NCI-H524 (cell line): ENCODE measurements at places on chromosomes 1 and 21.

DNA sequence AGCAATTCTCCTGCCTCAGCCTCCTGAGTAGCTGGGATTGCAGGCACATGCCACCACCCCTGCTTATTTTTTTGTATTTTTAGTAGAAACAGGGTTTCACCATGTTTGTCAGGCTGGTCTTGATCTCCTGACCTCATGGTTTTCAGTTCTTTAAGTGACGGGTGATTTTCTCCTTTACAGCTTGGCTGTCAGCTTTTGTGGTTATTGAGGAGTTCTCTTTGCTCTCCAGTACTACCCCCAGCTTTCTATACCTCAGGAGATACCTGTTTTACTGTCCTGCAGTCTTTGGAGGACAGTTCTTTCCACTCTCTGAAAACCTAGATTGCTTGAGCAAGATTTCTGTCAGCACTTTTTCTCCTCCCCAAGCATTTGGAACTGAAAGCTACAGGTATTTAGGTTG lies 45.9 kb upstream of the EGLN1 start:
- DNase-seq = no peak

GRCh38 chr1:212004895-212005608 lies 30.3 kb downstream of the INTS7 start:
- DNase-seq = no peak

- DNase-seq = no peak
Measured at GRCh38 chr1:14743368-14743767, 144.9 kb downstream of the KAZN start.

DNA sequence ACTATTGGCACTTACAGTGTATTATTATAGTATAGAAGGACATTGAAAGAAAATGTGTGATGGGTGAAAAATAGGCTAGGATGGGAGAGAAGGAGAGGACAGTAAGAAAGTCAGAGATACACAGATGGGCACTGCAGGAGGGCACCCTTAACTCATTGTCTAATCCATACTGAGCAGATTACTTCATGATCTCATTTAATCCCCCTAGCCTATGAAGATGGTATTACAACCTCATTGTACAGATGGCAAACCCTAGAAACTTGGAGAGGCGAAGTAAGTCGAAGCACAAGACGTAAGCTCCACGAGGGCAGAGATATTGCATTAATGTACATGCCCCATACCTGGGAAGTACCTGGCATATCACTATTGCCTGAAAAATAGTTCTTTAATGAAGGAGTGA lies 346.9 kb upstream of the DAB1 start:
- DNase-seq = peak; percentile 91

DNA sequence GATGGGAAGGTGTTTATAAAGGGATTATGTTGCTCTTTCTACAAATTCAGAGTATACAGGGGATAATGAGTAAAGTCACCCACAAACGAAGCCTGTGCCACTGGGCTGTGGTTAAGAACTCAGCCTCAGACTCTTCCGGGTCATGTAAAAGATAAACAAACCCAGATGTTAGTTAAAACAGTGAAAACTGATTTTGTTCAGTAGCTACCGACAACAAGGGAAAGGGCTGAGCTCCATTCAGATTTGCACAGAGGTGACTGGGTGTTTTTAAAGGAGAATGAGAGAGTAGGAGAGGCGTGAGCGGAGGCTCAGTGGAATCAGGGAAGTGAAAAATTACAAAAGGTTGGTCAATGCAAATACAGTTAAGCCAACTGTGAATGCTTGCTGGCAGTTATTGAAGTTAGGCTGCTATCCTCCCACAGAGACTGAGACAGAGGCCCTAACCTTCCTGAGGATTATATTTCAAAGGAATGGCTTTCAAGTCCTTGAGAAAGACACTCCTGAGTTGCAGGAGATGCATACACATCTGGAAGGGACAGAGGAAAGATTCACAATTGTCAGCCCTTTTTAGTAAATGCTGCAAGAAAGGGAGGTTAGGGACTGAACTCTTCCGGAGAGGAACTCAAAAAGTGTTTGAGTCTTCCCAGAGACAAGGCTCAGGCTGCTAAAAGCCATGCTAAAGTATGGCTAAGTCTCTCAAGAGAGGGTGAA lies 29.9 kb upstream of the SAMD13 start:
- DNase-seq = no peak

GRCh38 chr1:172276120-172276818 lies 144.2 kb upstream of the C1orf105 start:
- no peak for DNase-seq

DNA sequence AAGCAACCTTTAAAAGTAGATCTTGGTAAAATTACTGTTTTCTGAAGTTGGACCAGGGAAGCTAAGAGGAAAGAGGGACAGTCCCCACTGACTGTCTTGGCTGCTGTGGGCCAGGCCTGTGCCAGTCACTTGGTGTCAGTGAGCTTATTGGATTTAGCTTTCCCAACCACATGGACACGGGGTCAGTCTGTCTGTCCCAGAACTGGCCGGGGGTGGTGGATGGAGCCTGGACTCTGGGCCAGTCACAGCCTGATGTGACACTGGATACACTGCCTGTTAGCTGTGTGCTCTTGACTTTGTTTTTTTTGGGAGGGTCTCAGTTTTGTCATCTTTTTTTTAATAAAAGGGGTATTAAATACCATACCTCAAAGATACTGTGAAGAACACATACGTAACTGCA lies 96.7 kb downstream of the GALNT2 start:
- DNase-seq = no peak

DNA sequence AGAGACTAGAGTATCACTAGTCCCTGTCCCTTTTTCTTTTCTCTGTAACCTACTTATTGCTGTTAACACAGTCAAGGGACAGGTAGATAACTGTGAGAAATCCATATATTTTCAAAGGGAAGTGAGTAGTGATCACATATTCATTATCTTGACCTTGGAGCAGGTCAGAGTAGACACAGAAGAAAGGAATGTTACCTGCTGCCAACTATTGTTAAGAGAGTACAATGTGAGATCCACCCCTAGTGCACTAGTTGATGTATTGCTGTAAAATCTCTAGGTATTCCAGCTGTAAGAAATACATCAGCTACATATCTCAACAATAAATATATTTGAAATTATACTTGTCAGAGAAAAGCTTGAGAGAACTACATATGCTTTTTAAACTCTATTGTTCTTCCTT lies 68.7 kb upstream of the ADGRL2 start:
- no peak for DNase-seq

GRCh38 chr1:17599954-17600300 lies 60.4 kb downstream of the ARHGEF10L start:
- DNase-seq = no peak

GRCh38 chr1:38101037-38101785 lies 54.6 kb upstream of the POU3F1 start:
- no peak for DNase-seq

DNA sequence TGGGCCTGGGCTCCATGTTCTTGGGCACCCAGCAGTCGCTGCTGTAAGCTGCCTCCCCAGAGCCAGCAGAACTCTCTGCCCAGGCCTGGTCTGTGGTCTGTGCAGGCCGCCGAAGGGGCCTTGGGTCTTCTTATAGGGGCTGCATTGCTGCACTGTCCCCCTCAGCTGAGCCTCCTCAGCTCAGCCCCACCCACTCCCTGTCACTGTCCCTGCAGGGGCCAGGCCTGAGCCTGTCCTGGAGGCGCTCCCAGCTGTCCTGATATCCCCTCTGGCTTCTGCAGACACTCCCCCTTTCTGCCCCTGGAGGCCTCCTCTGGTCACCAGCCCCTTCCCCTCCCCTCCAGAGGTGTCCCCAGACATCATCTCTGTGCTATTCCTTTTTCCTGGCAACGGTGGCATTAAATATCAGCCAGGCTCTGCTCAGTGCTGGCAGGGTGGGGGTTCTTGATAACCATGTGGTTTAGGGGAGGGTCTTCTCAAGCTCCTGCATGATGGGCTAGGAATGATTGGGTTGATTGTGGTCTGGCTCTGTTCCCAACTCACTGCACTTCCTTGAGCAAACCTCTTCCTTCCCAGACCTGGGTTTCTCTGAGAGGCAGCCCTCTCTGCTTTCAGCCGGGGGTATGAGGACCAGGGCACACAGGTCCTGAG lies 3.7 kb upstream of the FOXO6 start:
- DNase-seq = no peak

- DNase-seq = no peak
Measured at GRCh38 chr21:32233055-32233546, 45.7 kb downstream of the MIS18A start.

- no peak for DNase-seq
Measured at GRCh38 chr1:26064553-26064952, 2.9 kb downstream of the TRIM63 start.

DNA sequence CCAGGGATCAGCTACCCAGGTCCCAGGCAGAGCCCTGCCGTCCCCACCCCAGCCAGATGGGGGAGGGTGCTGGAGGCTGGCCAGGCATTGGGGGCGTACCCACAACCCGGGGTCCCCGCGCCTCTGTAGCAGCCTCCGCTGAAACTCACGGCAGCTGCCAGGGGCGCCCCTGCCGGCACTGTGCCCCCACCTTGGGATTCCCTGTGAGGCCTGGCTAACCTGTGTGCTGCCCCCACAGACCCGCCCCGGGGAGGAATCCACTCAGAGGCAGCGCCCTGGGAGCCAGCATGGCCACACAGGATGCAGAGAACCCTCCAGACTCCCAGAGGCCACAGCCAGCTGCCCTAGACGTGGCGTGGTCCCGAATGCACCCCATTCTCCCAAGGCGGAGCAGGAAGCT lies 3.8 kb downstream of the DVL1 start:
- no peak for DNase-seq

DNA sequence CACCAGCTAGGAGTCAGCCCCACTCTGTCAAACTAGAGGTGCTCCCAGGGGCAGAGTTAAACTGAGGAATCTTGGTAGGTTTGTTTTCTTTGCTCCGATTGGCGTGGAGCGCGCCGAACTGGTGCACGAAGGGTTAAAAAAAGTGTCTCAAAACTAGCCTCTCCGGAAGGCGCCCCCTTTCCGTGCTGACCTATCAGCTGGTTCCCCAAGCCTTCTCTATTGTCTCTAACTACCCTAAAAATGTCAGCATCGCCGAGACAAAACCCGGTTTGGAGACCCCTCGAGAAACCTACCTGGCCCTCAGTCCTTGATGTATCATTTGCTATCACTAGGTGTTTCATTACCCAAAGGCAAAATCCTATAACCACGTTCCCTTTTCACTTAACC lies 2.2 kb downstream of the TGFB2 start:
- no peak for DNase-seq

DNA sequence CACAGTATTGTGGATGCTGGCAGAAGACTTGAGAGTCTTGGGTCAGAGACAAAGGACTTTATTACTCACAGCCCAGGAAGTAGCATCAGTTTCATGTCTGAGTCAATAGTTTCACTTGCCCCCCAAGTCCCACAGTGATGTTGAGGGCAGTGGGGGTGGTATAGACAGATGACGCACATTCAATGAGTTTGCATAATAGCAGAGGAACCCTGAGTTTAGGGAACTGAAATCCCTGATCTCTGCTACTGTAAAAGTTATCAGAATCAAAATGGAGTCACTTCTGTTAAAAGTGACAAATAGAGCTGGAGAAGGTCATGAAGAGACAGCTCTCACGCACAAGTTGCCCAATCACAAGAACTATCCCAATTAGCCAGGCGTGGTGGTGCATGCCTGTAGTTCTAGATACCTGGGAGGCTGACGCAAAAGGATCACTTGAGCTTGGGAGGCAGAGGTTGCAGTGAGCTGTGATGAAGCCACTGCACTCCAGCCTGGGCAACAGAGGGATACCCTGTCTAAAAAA lies 11.5 kb upstream of the HCRTR1 start:
- no peak for DNase-seq

- no peak for DNase-seq
Measured at GRCh38 chr1:4971666-4972065, 317.3 kb downstream of the AJAP1 start.

DNA sequence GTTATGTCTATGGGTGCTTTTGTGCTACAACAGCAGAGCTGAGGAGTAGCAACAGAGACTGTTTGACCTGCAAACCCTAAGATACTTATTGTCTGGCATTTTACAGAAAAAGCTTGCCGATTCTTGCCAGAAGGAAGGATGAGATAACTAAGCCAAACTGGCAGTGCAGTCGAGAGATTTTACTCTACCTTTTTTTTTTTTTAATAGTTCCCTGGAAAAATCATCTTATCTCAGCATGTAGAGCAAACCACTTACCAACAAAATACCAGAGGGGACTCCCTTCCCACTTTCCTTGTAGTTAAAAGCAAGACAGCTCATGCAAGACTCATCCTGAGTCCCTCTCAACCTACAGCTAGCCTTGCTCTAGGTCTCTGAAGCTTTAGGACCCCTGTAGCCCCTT lies 132.9 kb downstream of the SYT2 start:
- DNase-seq = no peak

DNA sequence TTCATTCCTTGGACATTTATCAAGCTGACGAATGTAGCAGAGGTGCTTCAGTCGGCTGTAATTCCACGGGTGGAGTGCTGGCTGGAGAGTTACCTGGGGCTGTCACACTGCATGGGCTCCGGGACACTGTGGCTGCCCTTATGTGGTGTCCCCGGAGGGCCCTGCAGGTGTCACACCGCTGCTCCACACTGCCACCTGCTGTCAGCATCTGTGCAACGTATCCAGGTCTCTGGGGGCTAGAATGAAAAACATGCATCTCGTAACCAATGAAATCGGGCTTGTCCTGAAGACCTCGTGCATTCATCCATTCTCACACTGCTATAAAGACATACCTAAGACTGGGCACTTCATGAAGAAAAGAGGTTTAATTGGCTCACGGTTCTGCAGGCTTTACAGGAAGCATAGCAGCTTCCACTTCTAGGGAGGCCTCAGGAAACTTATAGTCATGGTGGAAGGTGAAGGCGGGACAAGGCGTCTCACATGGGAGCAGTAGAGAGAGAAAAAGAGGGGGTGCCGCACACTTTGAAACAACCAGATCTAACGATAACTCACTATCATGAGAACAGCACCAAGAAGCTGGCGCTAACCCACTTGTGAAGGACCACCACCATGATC lies 46.7 kb upstream of the PCBP3 start:
- peak; percentile 70 for DNase-seq

DNA sequence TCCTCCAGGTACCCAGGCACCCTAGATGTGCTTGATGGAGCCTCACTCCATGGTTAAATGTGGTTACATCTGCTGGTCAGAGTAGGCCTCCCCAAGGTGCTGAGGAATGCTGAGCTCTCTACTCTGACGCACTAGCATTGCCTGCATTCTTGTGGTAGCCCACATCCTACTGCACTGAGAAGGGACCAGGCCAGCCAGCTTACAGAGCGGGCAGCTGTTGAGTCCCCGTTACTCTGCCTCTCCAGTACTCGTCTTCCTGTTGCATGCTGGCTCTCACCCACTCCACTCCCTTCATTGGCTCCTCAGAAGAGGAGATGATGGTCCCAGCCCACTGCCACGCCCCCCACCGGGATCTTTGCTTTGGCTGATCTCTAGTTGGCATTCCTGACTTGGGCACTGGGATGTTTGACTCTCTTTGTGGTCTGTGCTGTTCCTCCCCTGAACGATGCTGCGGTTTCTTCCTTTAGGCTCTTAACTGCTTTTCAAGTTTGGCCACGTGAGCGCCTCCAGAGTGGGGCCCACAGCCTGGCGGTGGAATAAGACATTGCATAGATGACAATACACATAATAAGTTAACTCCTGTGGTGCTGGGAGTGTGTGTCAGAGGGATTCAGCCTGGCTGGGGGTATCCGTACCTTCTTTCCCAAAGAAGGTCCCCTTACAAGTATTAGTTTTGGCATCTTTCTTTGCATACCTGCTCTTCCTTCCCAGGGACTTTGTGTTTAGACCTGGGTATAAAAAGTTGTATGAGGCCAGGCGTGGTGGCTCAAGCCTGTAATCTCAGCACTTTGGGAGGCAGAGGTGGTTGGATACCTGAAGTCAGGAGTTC lies 18.6 kb downstream of the AZIN2 start:
- DNase-seq = no peak
